ENCODE measurements at places on chromosomes 5 and 9. TPM values are rescaled to one million over a fixed set of nuclear protein-coding genes. Genes with fewer than 3 reads are reported as not detected.
A peak's percentile ranks its signal among the peaks of the same experiment; 100 is the strongest.

- H3K27ac ChIP-seq: no peak overlapping the region
- H3K4me3 ChIP-seq: no peak overlapping the region
- DNase-seq: no peak
- H3K36me3 ChIP-seq: no peaks in the 10 kb centered on the region
Observed at GRCh38 chr5:11443831-11444230, 460.4 kb downstream of the CTNND2 start.

DNA sequence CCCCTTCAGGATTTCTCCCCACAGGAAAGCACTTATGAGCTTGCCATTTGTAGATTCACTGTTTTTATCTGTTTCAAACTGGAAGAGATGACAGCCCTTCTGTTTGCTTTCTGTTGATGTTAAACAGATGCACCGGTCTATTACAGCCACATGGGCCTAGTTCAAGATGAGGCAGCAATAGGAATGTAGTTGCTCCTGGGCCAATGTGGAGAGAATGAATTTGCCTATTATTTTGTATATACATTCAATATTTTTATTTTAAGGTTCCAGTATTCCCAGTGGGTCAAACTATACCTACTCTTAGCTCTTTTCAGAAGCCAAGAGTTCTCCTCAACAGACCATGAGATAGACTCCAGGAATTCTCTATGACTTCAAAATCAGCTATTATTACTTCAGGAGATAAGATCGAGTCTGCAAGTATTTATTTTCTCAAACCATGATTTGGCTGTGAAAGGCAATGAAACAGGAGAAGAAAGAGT lies 461.6 kb downstream of the RASEF start:
- no peaks in the 10 kb centered on the region for H3K36me3 ChIP-seq
- H3K27ac ChIP-seq: no peak overlapping the region
- no peak for DNase-seq
- no peak overlapping the region for H3K4me3 ChIP-seq
- no peaks in the 10 kb centered on the region for H3K27me3 ChIP-seq
- no peaks in the 10 kb centered on the region for H3K4me1 ChIP-seq

Gene STPG3
- 0.28 TPM for total RNA-seq

Gene HMMR
- total RNA-seq: 40.6 TPM

Gene SH2D3C
- 13.9 TPM for total RNA-seq

Gene LIFR
- not detected for total RNA-seq

GRCh38 chr9:112624711-112625707 lies 92.9 kb downstream of the INIP start:
- no peaks in the 10 kb centered on the region for H3K27me3 ChIP-seq
- DNase-seq: no peak
- H3K27ac ChIP-seq: no peak overlapping the region

- no peak for DNase-seq
- H3K36me3 ChIP-seq: peaks cover 5% of the 10 kb centered on the region
- no peaks in the 10 kb centered on the region for H3K27me3 ChIP-seq
Observed at GRCh38 chr9:123002754-123003153, 30.7 kb upstream of the GPR21 start.

DNA sequence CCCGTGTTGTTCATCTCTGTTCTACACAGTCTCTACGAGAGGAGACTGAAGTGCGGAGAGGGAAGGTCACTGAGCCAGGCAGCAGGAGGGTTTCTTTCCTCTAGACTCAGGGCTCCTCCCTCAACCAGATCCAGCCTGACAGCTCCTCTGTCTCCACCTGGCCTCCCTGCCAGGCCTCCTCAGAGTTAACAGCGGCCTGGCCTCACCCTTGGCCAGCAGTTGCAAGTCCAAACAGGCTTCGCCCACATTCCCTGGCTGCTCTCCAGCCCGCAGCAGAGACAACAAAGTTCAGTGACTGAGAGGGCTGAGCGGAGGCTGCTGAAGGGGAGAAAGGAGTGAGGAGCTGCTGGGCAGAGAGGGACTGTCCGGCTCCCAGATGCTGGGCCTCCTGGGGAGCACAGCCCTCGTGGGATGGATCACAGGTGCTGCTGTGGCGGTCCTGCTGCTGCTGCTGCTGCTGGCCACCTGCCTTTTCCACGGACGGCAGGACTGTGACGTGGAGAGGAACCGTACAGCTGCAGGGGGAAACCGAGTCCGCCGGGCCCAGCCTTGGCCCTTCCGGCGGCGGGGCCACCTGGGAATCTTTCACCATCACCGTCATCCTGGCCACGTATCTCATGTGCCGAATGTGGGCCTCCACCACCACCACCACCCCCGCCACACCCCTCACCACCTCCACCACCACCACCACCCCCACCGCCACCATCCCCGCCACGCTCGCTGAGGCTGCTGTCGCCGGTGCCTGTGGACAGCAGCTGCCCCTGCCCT lies at the start of gene HRCT1:
HRCT1 (plus strand) TSS at position 291 of the 768 bp plus-strand sequence; CDS start at position 377, 86 bp downstream.
- H3K27ac ChIP-seq: no peak within 1 kb of the TSS
- DNase-seq: no peak
- peaks cover 55% of the 10 kb centered on the region for H3K4me1 ChIP-seq

Gene CCDC171
- 2.3 TPM for total RNA-seq

GRCh38 chr5:3592298-3592697 lies 3.3 kb upstream of the IRX1 start:
- DNase-seq: no peak
- H3K36me3 ChIP-seq: no peaks in the 10 kb centered on the region
- H3K27ac ChIP-seq: no peak overlapping the region
- H3K4me3 ChIP-seq: no peak overlapping the region

Gene RLN2
- 1.9 TPM for total RNA-seq

Gene SMIM3
- total RNA-seq: 12.7 TPM

GRCh38 chr5:107217721-107218130 lies 453.0 kb downstream of the EFNA5 start:
- H3K36me3 ChIP-seq: no peaks in the 10 kb centered on the region
- H3K27me3 ChIP-seq: no peaks in the 10 kb centered on the region
- H3K27ac ChIP-seq: no peak overlapping the region
- no peak for DNase-seq
- no peaks in the 10 kb centered on the region for H3K4me1 ChIP-seq
- no peak overlapping the region for H3K4me3 ChIP-seq

Gene ELL2
- 91.3 TPM for total RNA-seq

DNA sequence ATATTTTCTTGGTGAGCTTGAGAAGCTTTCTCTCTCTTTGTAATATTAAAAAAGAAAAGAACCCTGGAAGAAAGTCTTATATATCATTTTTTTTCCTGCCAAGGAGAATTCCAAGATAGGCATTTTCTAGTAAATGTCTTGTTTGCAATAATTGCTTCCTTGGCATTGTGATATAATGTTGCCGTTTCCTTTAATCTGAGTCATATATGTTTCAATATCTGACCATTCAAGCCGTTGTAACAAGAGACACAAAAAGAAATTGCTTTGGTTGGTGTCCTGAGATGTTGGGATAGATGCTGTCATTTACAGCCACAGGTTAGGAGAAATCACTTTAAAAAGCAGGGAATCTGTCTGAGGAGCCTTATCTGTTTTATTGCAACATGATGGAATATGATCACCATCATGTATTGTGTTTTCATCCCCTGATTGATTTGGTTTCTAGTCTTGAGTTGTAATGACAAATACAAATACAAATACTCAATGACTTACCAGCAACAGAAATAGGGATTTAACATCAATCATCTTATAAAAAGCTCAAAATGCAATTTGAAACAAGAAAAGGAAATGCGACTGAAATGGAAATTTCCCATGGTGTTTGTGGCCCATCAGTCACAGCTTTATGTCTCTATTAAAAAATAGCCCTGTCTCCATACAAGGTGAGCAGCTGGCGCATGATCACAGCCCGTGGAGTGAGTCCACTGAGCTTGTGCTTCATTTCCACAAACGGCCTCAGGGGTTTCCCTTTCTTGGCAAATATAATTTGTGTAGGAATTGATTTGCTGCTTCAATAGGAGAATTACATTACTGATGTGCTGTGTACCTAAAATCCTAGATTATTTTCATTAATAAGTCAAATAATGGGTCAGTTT lies 250.1 kb upstream of the TRPC7 start:
- no peak overlapping the region for H3K4me3 ChIP-seq
- H3K36me3 ChIP-seq: no peaks in the 10 kb centered on the region
- H3K27me3 ChIP-seq: no peaks in the 10 kb centered on the region
- H3K4me1 ChIP-seq: no peaks in the 10 kb centered on the region
- no peak overlapping the region for H3K27ac ChIP-seq

- peak; percentile 76 for DNase-seq
- H3K27me3 ChIP-seq: no peaks in the 10 kb centered on the region
- no peaks in the 10 kb centered on the region for H3K4me1 ChIP-seq
- no peak overlapping the region for H3K27ac ChIP-seq
Observed at GRCh38 chr9:127586537-127586936, 25.5 kb upstream of the STXBP1 start.

Gene PPP6C
- 48.9 TPM for total RNA-seq

- H3K36me3 ChIP-seq: no peaks in the 10 kb centered on the region
- H3K27ac ChIP-seq: no peak overlapping the region
- no peaks in the 10 kb centered on the region for H3K4me1 ChIP-seq
- H3K4me3 ChIP-seq: no peak overlapping the region
- no peaks in the 10 kb centered on the region for H3K27me3 ChIP-seq
Observed at GRCh38 chr5:145544401-145544800, 290.7 kb downstream of the PRELID2 start.

- no peak for DNase-seq
- H3K4me1 ChIP-seq: no peaks in the 10 kb centered on the region
- no peaks in the 10 kb centered on the region for H3K36me3 ChIP-seq
- no peak overlapping the region for H3K4me3 ChIP-seq
- H3K27ac ChIP-seq: no peak overlapping the region
Observed at GRCh38 chr5:158933494-158934318, 166.0 kb downstream of the EBF1 start.

- DNase-seq: no peak
- no peak overlapping the region for H3K27ac ChIP-seq
- no peaks in the 10 kb centered on the region for H3K4me1 ChIP-seq
- H3K36me3 ChIP-seq: no peaks in the 10 kb centered on the region
- H3K27me3 ChIP-seq: peaks cover 34% of the 10 kb centered on the region
- no peak overlapping the region for H3K4me3 ChIP-seq
Observed at GRCh38 chr5:115815693-115816225, 700 bp downstream of the CDO1 start.

DNA sequence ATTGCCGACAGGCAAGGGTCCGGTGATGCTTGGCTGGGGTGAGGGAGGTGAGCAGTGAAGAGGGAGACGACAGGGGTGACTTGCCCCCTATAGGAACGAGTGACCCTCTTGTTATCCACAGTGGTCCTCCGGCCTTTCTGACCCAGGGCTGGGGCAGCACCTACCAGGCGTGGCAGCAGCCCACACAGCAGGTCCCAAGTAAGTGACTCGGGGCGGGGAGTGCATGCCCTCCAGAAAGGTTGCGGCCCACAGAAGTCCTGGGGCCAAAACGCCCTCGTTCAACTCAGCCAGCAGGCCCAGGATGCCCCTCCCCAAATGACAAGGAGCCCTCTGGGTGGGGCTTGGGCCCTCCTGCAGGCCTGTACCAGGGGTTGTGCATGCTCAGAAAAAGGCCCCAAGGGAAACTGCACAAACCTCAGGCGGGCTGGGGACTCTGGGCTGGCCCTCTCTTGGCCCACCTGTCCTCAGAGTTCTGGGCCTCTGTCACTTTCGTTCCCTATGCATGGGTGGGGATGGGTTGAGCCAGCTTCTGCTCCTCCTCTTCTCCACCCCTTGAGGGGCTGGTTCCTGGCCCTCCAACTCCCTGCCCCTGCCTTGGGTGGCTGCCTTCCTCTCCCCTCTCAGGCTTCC lies 32.2 kb upstream of the PRDM12 start:
- no peaks in the 10 kb centered on the region for H3K27me3 ChIP-seq
- H3K4me1 ChIP-seq: no peaks in the 10 kb centered on the region
- H3K4me3 ChIP-seq: no peak overlapping the region

GRCh38 chr5:115386657-115387056 lies 90.2 kb upstream of the CCDC112 start:
- no peak overlapping the region for H3K4me3 ChIP-seq
- H3K27me3 ChIP-seq: no peaks in the 10 kb centered on the region
- H3K27ac ChIP-seq: no peak overlapping the region
- no peak for DNase-seq
- H3K4me1 ChIP-seq: no peaks in the 10 kb centered on the region
- H3K36me3 ChIP-seq: no peaks in the 10 kb centered on the region

Gene C5orf24
- 28.9 TPM for total RNA-seq

Gene ZFP2
- 0.40 TPM for total RNA-seq

Gene CCDC152
- 16.2 TPM for total RNA-seq

DNA sequence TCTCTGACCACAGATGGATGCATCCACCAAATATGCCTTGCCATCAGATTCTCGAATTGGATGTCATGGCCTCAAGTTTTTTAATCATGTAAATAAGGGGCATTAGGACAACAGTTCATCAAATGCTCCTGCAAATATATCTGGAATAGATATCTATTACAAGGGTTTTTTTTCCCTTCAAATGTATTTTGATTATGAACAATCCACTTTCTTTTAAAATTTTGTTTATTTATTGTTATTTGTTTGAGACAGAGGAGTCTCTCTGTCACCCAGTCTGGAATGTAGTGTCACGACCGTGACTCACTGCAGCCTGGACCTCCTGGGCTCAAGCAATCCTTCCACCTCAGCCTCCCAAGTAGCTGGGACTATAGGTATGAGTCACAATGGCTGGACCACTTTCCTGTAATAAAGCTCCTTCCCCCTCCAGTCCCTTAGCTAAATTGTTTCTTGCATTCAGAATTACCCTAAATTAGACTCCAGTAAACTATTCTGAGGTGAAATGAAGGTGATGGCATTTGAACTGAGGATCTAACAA lies 1412.1 kb downstream of the EFNA5 start:
- DNase-seq: no peak
- H3K36me3 ChIP-seq: no peaks in the 10 kb centered on the region
- no peaks in the 10 kb centered on the region for H3K27me3 ChIP-seq
- no peaks in the 10 kb centered on the region for H3K4me1 ChIP-seq
- H3K4me3 ChIP-seq: no peak overlapping the region

- no peak overlapping the region for H3K27ac ChIP-seq
- peaks cover 6% of the 10 kb centered on the region for H3K27me3 ChIP-seq
- no peak overlapping the region for H3K4me3 ChIP-seq
- DNase-seq: no peak
Observed at GRCh38 chr5:51389577-51390463, 6.6 kb downstream of the ISL1 start.

DNA sequence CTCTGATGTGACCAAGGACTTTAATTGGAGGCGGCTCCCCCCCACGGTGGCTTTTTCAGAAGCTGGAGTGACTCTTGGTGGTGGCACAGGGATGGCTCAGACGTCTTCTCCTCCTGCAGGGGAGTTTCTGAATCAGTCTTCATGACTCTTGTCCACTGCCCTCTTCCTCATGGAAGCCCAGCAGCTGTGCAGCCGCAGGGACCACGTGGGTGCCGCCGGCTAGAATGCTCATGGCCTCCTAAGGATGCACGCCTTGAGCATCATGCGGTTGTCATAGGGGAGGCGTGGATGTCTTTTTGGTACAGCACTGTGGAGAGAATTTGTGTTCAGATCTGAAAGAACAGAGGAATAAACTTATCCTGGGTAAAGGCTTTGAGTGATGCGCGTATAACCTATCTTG lies 1.3 kb downstream of the TEX53 start:
- no peak for DNase-seq
- H3K4me1 ChIP-seq: peaks cover 10% of the 10 kb centered on the region
- H3K27me3 ChIP-seq: no peaks in the 10 kb centered on the region

Gene FUT7
- 0.57 TPM for total RNA-seq

GRCh38 chr9:9904041-9904440 lies 708.8 kb downstream of the PTPRD start:
- H3K4me1 ChIP-seq: no peaks in the 10 kb centered on the region
- no peak overlapping the region for H3K27ac ChIP-seq
- no peak overlapping the region for H3K4me3 ChIP-seq
- no peaks in the 10 kb centered on the region for H3K27me3 ChIP-seq
- no peaks in the 10 kb centered on the region for H3K36me3 ChIP-seq
- no peak for DNase-seq

Gene HRH2
- total RNA-seq: 29.6 TPM
